NCI-H187 treated with DMSO at 0.1 percent for 48 hours (cell line): ENCODE measurements at places on chromosomes 16 and 17.

DNA sequence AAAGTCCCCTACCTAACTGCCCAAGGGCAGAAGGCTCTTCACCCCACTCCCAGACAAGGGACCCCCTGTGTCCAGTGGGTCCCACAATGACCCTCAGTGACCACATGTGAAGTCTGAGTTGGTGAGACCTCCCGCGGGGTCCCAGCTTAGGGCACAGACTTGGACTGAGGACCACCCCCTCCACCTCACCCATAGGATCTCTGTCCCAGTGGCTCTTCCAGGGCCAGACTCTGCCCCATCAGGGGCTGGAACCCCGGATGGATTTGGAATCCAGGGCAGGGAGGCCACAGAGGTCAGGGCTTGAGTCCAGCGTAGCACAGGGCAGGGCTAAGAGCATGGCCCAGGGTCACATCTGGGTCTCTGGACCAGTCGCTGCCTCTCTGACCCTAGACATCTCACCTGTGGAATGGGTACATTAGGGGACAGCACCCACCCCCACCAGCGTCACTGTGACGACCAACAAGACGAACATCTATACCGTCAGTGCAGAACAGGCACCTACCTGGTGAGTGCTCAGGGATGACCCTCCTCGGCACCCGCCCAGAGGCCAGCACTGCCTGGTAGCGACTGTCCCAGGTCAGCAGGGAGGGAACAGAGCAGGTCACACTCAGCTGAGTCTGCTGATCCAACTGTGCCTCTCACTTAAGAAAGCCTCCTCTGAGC, 37.7 kb downstream of the TNFRSF13B start:
- no peak for DNase-seq

DNA sequence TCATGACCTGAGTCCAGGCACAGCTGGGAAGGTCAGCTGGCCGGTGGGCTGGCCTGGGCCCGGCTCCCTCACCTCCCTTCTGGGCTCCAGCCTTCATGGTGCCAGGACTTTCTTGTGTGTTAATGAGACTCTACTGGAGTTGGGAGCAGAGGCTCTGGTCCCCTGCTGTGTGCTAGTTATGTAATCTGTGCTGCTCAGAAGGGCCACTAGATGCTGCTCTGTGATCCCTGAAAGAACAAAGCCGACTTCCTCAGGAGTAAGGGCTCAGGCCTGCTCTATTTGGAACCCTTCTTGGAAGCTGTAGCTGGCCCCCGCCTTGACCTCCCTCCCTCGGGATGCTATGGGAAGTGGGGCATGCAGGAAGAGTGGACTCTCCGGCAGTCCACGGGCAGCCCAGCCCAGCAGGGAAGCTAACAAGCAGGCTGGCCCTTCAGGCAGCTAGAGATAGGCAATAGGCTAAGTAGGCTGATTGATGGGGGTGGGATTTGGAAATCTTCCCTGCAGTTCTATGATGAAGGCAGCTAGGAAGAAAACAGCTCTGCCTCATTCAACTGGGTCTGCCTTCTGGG, 3.3 kb upstream of the CDK5R1 start:
- DNase-seq = peak; percentile 42

GRCh38 chr17:10041287-10041612, 136.2 kb upstream of the RCVRN start:
- DNase-seq = no peak

DNA sequence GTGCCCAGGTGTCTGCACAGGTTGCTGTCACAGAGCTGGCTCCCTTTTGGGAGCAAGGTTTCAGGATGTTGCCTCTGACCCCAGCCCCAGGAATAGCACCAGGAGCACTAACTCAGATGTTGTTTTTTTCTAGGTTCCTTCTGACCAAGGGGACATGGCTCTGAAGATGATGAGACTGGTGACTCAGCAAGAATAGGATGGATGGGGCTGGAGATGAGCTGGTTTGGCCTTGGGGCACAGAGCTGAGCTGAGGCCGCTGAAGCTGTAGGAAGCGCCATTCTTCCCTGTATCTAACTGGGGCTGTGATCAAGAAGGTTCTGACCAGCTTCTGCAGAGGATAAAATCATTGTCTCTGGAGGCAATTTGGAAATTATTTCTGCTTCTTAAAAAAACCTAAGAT, 28.1 kb downstream of the SCPEP1 start:
- DNase-seq = no peak

- DNase-seq = no peak
These were observed at the start of gene CX3CL1 for GRCh38 chr16:57372372-57373116. TSS of gene CX3CL1 (plus strand) at chr16:57372490. CDS start at chr16:57372569, 79 bp downstream.

DNA sequence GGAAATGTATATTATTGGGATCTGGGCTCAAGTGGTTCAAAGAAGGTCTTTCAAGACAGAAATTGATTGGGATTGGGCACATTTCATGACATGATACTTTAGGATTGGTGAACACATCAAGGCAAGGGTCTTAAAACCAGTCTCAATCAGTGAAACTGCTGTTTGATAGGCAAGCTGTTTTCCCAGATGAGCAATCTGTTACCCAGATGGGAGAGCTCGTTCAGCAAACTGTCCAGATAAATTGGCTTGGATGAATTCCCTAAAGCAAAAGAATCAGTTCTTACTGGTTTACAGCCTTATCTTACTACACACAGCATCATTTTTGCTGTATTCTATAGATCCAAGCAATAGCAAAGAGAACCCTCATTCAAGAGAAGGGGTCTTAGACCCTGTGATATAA, 31.0 kb upstream of the CNEP1R1 start:
- no peak for DNase-seq

GRCh38 chr17:64781014-64781756, 119.1 kb upstream of the SMURF2 start:
- no peak for DNase-seq

GRCh38 chr17:29705386-29705785, 82.7 kb upstream of the CORO6 start:
- DNase-seq = no peak

GRCh38 chr16:82481455-82481854, 145.3 kb upstream of the CDH13 start:
- no peak for DNase-seq

DNA sequence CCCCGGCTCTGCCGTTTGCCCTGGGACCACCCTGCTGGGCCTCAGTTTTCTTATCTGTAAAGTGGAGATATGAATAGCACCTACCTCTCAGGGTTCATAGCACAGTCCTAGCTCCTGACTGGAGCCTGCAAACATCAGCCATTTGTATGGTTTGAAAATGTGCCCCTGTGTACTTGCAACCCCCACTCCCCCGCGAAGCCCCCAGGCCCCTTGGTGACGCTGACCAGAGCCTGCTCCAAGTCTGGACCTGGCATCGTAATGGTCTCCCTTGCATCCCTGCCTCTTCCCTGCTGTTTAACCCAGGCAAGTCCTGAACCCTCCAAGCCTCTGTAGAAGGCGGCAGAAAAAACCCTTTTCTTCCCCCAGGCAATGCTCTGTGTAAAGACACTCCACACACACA, 128.0 kb downstream of the IRF8 start:
- no peak for DNase-seq

DNA sequence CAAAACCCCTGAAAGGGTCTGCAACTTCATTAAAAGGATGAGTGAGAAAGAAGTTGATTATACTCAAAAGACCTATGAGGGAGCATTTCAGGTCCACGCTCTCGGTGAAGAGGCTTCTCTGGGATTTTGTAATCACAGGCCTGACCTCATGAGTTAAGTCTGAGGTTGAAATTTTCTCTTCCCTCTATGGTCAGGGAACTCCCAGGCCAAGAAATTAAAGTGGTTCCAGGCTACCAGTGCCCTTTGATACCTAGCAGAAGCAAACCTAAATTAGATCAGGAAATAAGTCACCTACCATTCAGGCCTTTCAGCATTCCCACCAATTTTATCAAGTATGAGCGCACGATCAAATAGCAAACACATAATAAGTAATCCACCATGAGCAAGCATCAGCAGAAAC, 27.9 kb downstream of the MBTD1 start:
- no peak for DNase-seq

DNA sequence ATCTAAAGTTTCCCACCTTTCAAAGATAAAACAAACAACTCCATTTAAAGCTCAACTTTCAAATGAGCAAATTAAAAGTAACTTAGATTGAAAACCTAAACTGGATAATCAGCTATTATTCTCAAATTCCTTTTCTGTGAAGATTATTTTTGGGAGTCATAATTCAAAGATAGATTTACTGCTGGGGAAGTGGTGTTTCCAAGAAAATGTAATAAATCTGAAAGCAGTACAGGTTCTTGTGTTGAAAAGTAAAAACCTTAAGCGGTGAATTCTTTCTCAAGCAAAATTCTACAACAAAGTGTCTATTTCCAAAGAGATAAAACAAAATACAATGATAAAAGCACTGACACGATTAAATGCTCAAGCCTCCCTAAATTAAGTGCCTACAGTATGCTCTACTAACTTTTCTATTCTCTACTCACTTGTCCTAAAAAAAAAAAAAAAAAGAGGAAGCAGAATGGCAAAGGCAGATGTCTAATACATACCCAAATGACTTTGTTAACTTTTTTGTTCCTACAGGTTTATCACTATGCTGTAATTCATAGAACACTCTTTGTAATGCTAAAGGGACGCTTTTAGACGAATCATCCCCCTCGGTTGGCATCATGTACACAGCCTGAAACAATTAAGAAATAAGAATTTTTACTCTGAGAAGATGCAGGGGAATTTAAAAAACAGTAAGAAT, 34.5 kb downstream of the LITAFD start:
- no peak for DNase-seq
